Activated CD4-positive, CD25-positive, alpha-beta regulatory T cell (primary cell): ENCODE measurements at places on chromosomes 6 and 20.

- DNase-seq: no peak
Observed at GRCh38 chr6:112827793-112828192, 480.7 kb downstream of the RFPL4B start.

GRCh38 chr20:38342713-38343310, 3.5 kb upstream of the LBP start:
- DNase-seq: no peak

- no peak for DNase-seq
Observed at GRCh38 chr6:110363748-110364147, 5.6 kb upstream of the METTL24 start.

GRCh38 chr6:138000941-138001340, 106.3 kb downstream of the PERP start:
- no peak for DNase-seq

- no peak for DNase-seq
Observed at GRCh38 chr20:60803335-60804055, 448.6 kb upstream of the CDH4 start.

- DNase-seq: no peak
Observed at GRCh38 chr6:126131246-126131645, 144.9 kb downstream of the TRMT11 start.

GRCh38 chr6:87747646-87748045, 45.6 kb upstream of the AKIRIN2 start:
- DNase-seq: no peak

GRCh38 chr20:23870461-23870860, 9.1 kb downstream of the CST5 start:
- no peak for DNase-seq

DNA sequence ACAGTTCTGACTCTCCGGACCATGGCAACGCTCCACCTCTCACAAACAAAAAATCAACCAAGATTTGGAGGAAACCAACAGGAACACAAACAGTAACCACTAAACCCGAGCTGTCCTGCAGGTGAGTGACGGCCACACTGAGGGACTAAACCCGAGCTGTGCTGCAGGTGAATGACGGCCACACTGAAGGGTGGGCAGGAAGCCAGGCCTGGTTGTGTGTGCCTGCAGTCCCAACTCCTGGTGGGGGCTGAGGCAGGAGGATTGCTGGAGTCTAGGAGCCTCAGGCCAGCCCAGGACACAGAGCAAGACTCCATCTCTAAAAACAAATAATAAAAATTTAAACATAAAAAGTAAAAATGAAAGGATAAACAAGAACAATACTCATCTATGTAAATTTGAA, 80.6 kb downstream of the TAF4 start:
- DNase-seq: no peak

GRCh38 chr6:46626976-46627375, 25.6 kb downstream of the CYP39A1 start:
- DNase-seq: no peak

GRCh38 chr20:12598894-12599293, 409.9 kb upstream of the SPTLC3 start:
- DNase-seq: no peak

- DNase-seq: no peak
Observed at GRCh38 chr20:17859616-17860232, 108.9 kb downstream of the SNX5 start.

GRCh38 chr20:7285918-7286556, 518.6 kb downstream of the BMP2 start:
- no peak for DNase-seq

- no peak for DNase-seq
Observed at GRCh38 chr6:53727748-53728147, 62.2 kb upstream of the KLHL31 start.

DNA sequence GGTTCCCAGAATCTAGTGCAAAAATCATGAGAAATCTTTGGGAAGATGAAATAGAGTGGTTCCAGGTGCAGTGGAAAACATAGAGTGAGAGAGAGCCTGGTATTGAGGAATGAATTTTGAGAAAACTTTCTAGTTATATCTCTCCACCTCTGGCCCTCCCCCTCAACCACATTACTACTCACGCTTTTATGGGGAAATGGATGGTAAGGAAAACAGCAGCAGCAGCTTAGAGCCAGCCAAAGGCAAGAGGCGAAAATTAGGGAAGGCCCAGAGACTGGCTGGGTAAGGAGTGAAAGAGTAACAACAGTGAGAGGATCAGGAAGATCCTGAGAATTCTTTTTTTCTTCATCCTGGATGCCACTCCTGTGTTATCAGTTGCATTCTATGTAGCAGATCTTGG, 187.9 kb upstream of the ECI2 start:
- DNase-seq: no peak

GRCh38 chr20:24762371-24762770, 186.7 kb upstream of the CST7 start:
- no peak for DNase-seq

DNA sequence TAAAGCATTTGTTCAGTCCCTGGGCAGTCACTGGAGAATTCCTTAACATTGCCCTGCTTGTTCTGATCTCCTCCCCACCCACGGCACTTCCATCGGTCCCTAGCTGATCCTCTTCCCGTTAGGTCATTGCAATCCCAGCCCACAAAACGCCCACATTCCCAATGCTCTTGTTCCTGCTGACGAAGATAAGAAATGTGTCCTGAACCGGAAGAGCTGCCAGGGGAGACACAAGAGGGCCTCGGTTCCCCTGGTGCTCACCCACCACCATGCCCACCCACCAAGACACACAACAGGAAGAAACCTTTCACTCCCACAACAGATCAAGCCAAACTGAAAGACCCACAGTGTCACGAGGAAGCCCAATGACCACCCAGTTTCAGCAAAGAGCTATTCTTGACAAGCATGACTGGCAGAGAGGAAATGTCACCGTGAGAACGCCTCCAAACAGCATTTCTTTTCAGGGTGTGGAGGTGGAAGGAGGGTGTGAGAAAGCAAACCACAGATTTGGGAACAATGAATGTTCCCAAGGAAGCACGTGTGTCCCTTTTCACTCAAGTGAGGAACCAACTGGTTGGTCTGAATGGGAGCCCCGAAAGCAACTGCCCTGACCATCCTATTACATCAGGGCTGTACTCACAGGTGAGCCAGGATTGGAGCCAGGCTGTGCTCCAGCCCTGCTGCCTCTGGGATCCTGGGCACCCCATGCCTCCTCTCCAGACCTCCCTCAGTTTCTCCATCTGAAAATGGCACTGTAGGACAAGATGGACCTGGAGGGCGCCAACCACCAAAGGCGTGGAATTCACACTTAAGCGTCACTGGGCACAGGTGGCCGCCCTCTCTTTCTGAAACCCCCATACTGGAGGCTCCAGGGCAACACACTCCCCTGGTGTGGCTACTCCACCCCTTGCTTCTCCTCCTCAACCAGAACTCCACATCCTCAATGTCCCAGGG, 97.5 kb downstream of the ZMYND8 start:
- no peak for DNase-seq

GRCh38 chr20:50562262-50562701, 52.1 kb downstream of the PTPN1 start:
- no peak for DNase-seq

GRCh38 chr6:147954938-147955337, 387.7 kb upstream of the SASH1 start:
- no peak for DNase-seq

- DNase-seq: no peak
Observed at GRCh38 chr6:22582417-22583205, 13.2 kb downstream of the HDGFL1 start.

GRCh38 chr6:83153883-83154521, 39.1 kb downstream of the PGM3 start:
- no peak for DNase-seq

DNA sequence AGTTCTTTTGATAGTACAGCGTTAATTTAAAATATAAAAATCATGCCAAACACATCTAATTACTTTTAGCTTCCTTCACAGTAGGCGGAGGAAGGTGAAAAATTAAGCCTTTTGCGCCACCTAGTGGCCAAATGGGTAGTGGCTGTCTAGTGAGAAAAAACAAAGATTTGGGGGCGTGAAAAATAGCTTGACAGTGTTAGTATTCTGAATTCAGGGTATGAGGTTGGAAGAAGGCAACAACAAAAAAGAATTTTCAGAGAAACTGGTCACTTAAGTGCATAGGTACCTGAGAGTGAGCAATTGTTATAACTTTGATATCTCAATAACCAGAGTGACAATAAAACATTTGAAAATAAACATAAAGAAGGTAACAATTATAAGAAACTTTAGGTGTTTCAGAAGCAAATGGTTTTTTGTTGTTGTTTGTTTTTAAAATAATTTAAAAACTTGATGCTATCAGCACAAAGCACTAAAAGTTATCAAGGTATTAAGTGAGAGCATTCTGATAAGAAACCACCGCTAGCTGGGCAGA, 14.3 kb downstream of the PSMB9 start:
- peak; percentile 71 for DNase-seq

GRCh38 chr6:44561832-44562665, 174.5 kb downstream of the CDC5L start:
- no peak for DNase-seq

- DNase-seq: no peak
Observed at GRCh38 chr6:5610640-5611039, 349.3 kb downstream of the FARS2 start.

GRCh38 chr20:16011056-16011455, 562.2 kb downstream of the KIF16B start:
- no peak for DNase-seq

DNA sequence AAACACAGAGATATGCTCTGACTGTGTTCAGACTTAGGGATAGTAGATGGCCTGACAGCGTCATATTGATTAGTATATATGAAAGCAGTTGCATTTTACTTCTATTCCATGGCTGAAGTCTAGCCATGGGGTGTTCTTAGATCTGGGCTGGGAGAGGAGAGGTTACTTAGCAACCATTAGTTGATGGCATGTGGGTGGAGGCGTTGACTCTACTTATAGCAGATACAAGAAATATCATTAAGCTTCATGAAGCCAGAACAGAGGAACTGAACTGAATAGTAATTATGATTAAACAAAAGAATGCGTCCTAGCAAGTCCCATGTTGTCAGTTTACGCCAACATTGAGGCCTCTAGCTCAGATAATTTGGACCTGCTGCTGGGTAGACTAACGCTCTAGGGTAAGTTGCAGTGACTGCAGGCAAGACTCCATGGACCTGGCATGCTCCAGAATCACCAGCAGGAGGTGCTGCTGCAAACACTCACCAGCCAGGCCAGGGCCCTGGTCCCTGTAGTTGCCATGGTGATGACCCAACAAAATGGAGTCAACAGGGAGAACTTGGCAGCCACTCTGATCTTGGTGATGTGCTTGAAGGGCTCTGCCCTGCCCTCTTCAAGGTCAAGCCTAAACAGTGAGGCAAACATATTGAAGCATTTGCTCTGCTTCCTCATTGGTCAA, 477.3 kb downstream of the PREX1 start:
- DNase-seq: no peak

GRCh38 chr20:4763261-4763660, 41.6 kb downstream of the PRND start:
- DNase-seq: no peak

- no peak for DNase-seq
Observed at GRCh38 chr6:132865364-132865763, 51.0 kb downstream of the RPS12 start.

DNA sequence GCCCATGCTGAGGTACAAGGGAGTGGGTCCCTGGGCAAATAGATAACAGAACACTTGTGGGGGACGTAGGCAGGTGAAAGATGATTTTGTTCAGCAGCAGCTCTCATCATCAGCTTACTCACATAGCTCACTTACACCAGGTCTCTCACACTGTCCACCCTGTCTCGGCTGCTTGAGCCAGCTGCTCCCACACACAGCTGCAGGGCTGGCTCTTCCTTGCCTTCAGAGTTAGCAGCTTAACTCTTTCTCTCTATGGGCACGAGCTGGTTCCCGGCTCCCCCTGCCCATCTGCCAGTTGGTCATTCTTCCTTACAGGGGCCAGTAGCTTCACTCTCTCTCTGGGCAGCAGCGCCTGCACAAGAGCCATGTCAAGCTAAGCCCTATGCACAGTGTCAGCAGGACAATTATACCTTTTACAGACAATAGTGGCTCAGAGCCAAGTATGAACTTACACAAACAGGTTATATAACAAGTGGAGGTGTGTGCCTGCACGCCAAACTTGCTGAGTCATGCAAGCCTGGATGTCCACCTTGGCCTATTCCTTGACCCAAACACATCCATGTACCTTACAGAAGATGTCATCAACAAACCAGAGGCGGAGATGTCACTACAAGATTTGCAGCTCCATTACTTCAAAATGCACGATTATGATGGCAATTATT, 18.7 kb downstream of the ZNF391 start:
- no peak for DNase-seq

- DNase-seq: no peak
Observed at GRCh38 chr6:77686931-77687330, 34.1 kb downstream of the MEI4 start.

DNA sequence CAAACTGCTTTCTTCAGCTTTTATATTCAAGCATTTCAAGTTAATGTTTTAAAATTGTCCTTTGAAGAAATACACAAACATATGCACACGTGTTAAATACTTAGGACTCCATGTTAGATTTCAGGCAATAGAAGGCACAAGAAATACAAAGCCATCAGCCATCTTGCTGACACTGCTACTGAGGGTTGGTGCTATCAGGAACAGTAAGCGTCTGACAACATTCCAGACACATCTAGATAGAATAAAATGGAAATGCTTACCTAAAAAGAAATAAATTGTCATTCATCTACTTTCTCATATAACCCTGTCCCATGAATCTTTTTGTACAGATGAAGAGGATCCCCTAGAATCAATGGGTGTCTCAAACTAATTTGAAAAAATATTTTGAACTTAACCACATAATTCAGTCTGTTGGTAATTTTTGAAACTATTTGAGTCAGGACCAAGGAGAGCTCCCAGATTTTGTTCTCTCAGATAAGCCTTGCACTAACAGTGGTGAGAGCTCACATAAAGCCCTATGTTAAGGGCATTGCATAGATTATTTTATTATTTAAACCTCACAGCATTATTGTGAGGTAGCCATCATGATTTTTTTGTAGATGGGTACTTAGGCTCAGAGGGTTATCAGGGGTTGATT, 631.1 kb upstream of the POU3F2 start:
- DNase-seq: no peak

GRCh38 chr20:42763015-42763414, 426.7 kb downstream of the PTPRT start:
- DNase-seq: no peak

DNA sequence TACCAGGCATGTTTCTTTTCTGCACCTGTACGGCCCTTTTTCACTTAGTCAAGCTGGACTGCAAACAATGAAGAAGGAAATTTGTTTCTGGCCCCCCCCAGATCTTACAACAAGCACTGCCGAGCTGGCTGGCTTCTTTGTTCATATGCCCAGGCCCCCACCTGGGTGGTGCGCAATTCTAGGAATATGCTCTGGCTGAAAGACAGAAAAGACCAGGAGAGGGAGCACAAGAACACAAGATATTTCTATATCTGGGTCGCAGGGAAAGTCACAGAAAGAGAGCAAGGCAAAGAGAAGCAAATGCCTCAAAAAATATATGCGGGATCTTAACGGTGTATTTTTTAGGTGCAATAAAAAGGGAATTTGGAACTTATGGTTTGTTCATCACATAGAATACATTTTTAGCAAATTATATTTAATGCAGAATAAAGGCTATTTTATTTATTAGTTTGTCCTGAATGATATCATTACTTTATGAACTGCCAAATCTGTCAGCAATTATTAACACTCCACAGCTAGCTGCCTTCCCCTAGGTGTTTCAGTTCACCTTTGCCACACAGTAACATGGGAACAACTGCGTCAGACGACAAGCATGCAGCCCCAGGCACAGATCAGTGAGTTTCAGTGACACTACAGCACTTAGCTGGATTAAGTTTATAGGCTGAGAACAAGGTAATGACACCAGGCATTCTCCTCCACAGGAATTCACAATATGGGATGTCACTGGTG, 76.5 kb downstream of the GJA10 start:
- DNase-seq: no peak

- DNase-seq: no peak
Observed at GRCh38 chr6:162404951-162405350, 322.6 kb downstream of the PRKN start.
